ENCODE measurements at places on chromosomes 7 and 10.

DNA sequence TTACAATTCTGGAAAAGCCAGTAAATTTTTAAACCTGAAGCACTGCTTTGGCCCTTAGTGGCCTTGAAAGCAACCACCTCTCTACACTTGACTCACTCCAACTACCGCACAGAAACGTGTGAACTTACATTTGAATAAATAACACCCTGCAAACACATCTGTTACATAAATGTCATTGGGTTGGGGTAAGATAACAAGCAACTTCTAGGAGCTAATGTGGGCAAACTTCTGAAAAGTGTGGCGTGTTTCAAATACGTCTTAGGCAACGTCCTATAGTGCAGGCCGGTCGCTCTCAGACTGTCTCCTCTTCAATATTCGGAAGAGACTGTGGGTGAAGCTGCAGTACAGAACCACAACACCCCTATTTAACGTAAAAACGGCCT lies 474 bp downstream of the ORC5 start:
- no peak for DNase-seq

- no peak for DNase-seq
These were observed 596.6 kb upstream of the CELF2 start for GRCh38 chr10:10421071-10421470.

- DNase-seq: no peak
These were observed 91.4 kb upstream of the PTN start for GRCh38 chr7:137434946-137435345.

DNA sequence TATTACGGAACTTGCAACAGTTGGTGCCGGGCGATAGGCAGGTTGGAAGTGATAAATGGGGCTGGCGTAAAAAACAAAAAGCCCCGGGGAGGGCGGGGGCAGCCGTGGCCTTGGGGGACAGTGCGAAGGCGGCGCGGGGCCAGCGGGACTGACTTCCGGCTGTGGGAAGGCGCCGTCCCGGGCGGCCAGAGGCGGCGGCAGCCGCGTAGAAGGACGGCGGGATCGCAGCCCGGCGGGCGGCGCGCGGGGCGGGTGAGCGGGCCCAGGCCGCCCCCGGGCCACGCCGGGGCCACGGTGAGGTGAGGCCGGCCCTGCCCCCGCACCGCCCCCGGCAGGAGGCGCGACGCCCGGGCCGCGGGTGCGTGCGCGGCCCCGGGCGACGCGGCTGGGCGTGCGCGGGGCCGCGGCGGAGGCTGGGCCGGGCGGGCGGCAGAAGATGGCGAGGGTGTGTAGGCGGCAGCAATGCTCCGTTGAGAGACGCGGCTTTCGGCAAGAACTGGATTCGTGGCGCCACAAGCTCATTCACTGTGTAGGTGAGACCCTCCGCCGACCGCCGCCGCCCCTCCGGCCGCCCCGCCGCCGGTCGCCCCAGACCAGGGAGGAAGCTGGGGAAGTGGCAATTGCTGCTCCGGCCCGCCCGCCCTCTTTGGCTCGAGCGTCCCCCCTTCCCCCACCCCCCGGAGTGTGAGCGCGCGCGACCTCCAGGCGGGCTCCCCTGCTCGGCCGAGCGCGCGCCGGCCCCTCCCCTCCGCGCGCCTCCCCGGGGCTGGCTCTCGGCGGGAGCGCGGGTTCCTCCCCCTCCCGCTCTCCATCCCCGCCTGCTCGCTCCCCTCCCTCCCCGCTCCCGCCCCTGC lies at the start of gene LCOR:
Gene LCOR (plus strand): TSS at position 432 of the 854 bp plus-strand sequence. CDS start 116,760 bp downstream, outside the sequence.
- DNase-seq: peak; percentile 74

- no peak for DNase-seq
These were observed 50.5 kb downstream of the HECTD2 start for GRCh38 chr10:91460681-91461080.

DNA sequence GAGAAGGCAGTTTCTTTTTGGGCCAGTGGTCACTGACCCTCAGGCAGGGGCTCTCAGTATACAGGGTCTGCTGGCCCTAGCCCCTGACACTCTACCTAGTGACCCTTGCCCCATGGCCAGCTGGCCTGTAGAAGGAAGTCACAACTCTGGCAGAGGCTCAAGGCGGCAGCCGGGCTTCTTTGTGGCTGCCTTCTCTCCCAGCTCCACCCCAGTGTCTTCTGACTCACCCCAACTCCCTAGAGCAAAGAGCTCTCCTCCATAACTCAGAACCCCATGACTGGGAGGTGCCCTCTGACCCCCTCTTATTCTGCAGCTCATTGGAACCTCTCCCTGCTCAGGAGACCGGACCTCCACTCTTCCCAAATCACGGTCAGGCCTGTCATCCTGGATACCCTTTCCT lies 358.2 kb downstream of the FGFR2 start:
- no peak for DNase-seq

GRCh38 chr10:67664942-67665341 lies 31.1 kb downstream of the CTNNA3 start:
- DNase-seq: no peak

DNA sequence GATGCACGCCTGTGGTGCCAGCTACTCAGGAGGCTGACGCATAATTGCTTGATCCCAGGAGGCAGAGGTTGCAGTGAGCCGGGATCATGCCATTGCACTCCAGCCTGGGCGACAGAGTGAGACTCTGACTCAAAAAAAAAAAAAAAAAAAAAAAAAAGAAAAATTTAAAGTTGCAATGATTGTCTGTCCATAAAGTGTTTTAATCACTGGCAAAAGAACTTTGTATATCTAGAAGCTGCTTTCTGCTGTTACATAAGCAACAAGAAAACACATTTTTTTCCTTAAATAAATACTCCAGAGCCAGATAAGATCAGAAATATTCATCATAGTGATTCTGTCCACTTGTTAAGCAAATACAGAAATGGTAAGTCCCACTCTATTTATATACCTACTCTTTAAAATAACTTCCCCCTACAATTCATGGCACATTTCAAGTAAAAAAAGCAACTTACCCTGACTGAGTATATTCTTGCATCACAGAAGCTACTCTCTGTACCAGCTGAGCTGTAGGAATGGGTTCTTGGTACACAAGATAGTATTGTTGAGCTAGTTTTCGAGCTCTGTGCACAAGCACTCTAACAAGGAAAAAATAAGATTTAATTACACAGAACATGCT lies 7.6 kb downstream of the PSMA2 start:
- DNase-seq: no peak

DNA sequence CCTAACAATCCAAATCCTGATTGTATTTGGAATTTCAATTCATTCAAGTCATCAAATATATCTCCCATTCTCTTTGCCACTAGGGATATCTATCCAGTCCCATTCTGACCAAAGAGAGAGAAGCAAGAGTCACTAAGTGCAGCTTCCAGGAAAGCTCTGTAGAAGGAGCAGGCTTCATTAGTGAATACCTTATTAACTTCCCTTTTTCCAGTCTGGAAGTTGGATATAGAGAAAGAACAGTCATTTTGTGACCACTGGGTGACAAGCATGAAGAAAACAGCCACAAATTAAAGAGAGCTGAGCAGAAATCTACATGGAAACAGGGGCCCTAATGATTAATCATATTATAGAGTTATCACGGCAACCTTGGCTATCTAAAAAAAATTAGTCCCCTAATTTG lies 190.7 kb upstream of the ADO start:
- DNase-seq: no peak

DNA sequence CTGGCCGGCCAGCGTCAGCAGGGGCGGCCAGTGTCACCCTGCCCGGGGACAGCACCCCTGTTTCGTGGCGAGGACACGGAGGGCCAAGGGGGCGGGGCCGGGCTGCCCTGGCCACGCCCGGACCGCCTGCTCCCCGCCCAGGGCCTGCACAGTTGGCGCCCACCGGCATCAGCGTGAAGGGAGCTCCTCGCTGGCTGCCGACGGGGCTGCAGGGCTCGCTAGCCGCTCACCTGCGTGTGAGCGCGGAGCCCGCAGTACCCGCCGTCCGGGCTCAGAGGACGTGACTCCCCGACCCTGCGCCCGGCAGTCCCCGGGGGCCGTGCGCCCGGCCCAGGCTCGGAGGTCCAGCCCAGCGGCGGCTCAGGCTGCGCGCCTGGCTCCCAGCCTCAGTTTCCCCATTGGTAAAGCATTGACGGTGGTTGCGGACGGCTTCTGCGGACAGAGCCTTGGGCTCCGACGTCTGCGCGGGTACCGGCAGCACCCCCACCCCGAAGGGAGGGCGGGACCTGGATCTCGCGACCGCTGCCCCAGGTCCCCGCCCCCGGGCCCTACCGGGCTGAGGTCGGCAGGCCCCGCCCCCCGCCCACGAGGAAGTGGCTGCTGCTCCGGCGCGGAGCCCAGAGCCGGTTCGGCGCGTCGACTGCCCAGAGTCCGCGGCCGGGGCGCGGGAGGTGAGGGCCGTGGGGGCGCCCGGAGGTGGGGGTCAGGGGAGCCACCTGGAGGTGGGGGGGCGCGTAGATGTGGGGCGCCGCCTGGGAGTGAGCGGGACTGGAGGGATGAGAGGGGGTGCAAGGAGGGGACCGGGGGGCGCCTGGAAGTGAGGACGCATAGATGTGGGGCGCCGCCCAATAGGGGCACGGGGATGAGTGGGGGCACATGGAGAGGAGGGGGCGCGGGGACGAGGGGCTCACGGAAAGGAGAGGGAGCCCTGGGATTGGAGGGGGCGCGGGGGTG lies at the start of gene ARPC1B:
Gene ARPC1B (plus strand): TSS at position 620 of the 954 bp plus-strand sequence. CDS start 10,985 bp downstream, outside the sequence.
- peak; percentile 80 for DNase-seq

- no peak for DNase-seq
These were observed 62.8 kb downstream of the PPP1R3A start for GRCh38 chr7:113856010-113856409.

DNA sequence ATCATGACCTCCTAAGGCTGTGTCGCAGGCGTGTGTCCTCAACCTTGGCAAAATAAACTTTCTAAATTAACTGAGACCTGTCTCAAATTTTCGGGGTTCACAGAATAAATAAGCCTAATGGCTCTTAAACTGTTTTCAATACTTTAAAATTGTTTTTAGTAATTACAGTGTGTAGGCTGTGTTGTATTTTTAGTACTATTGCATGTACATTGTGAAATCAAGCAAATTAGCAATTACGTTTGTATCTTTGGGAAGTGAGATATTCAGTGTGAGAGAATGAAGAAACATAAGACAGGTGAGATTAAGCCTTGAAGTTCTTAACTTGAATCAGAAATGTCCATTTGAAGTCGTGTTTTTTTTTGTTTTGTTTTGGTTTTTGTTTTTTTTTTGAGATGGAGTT lies 4.8 kb upstream of the AKR1B10 start:
- DNase-seq: no peak

GRCh38 chr10:3072641-3073360 lies 5.5 kb downstream of the PFKP start:
- DNase-seq: no peak

GRCh38 chr7:47988496-47989386 lies 9.3 kb upstream of the HUS1 start:
- DNase-seq: no peak

- DNase-seq: no peak
These were observed 114.1 kb downstream of the SLC16A9 start for GRCh38 chr10:59595593-59595992.

GRCh38 chr10:14382022-14382421 lies 51.3 kb upstream of the FRMD4A start:
- DNase-seq: no peak

- no peak for DNase-seq
These were observed 387.0 kb downstream of the SDK1 start for GRCh38 chr7:3688071-3688470.

DNA sequence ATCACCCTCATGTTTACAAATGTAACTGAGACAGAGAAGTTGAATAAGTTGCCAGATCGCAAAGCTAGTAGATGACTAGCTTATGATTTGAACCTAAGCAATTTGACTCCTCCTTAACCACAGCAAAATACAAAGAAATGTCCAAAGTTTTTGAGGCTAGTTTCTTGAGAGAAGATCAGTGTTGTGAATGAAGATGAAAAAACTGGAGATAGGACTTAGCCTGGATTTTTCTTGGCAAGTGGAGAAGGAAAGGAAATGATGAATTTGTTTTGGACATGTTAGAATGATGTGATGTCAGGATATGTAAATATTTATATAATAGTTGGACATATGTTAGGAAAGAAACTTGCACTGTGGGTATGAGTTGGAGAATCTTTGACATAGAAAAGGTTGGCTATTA lies 149.8 kb downstream of the LSMEM1 start:
- DNase-seq: no peak

DNA sequence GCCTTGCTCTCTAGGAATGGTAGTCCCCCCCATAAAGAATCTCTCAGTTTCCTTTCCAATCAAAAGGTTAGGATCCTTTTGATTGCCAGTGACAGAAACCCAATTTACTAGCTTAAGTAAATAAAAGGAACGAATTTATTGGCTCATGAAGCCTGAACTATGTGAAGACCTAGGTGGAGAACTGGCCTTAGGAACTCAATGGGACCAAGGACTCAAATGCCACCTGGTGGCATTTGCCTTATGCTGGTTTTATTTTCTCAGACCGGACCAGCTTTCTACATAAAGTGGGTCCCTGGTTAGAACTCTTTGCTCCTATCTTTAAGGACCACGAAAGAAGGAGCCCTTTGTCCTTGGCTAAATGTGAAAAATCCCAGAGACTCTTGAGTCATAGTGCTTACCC lies 25.4 kb downstream of the CFTR start:
- no peak for DNase-seq

DNA sequence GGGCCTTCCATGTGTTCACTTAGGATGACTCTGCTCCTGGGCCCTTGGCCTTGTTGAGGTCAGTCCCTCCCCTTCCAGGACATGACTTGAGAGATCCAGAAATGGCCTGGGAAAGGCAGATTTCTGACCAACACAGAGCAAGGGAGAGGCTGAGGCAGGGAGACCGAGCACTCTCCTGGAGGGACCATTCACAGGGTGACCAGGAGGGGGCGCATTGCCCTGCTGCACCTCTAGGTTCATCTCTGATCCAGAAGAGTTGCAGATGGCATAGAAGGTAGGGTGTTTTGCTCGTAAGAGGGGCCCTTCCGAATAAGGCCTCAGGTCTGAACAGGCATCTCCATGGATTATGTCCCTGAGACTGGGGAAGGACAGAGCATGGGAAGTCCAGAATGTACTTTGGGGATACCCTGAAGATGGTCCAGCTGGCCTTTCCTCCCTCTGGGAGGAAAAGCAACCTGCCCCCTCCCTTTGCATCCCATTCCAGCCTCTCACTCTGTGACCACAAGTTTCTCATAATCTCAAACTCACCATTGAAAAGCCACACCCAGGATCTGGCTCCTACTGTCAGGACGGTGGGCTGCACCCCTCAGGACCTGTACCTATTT lies 6.6 kb downstream of the DMBT1 start:
- no peak for DNase-seq

GRCh38 chr10:93420091-93420490 lies 62.0 kb downstream of the MYOF start:
- no peak for DNase-seq

DNA sequence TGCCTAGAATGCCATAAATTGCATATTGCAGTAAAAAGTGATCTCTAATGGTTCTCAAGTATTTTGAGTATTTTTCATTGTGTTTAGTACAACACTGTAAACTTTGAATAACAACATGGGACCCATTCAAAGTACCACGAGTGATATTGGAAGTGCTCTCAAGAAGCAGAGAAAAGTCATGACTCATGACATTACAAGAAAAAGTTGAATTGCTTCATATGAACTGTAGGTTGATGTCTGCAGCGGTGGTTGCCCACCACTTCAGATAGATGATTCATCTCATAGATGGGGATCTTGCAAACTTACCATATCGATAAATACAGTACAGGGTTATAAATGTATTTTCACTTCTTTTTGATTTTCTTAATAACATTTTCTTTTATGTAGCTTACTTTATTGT lies 33.9 kb downstream of the ENTPD1 start:
- DNase-seq: no peak
